Skin of body (tissue), 3 donors: ENCODE measurements at places on chromosomes 13 and 19. TPM values are rescaled to one million over a fixed set of nuclear protein-coding genes. Genes with fewer than 3 reads are reported as not detected.

MRPL34 gene
- total RNA-seq: 20.3 TPM

RASIP1 gene
- total RNA-seq: 6.5 TPM

PSG2 gene
- not detected for total RNA-seq

PALM gene
- total RNA-seq: 25.4 TPM

CHERP gene
- total RNA-seq: 19.8 TPM

ZNF581 gene
- 12.4 TPM for total RNA-seq

BEST2 gene
- total RNA-seq: 0.99 TPM

PDX1 gene
- total RNA-seq: 0.10 TPM

CGB2 gene
- not detected for total RNA-seq

FBXO27 gene
- 4.7 TPM for total RNA-seq

C2CD4C gene
- 0.49 TPM for total RNA-seq

MLNR gene
- not detected for total RNA-seq

ZNF560 gene
- total RNA-seq: 0.49 TPM

ERVK3-1 gene
- 38.9 TPM for total RNA-seq

RNF225 gene
- total RNA-seq: 0.99 TPM

MBD3L3 gene
- not detected for total RNA-seq

KLK11 gene
- 19.5 TPM for total RNA-seq

VAV1 gene
- 4.7 TPM for total RNA-seq

SYCN gene
- not detected for total RNA-seq

CD70 gene
- 0.30 TPM for total RNA-seq

ZNF329 gene
- total RNA-seq: 11.8 TPM

ZFP28 gene
- 8.2 TPM for total RNA-seq

KLK4 gene
- total RNA-seq: 0.10 TPM

ZNF567 gene
- total RNA-seq: 11.1 TPM
